T-helper 2 cell (primary cell): ENCODE measurements at places on chromosomes 13 and 19.

DNA sequence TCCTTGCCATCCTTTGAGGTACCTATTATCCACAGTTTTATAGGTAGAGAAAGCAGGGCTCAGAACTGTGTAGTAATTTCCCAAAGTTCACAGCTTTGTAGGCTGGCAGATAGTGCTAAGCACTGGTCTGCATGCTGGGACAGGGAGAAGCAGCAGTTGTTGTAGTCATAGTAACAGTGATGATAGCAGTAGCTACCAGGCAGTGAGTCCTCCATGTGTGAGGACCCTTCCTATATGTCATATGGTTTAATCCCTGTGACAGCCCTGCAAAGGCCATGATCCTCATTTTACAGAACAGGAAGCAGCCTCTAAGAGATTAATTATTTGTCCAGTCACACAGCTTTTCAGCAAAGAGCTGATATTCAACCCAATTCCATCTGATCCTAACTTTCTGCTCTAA, 21.0 kb downstream of the SERP2 start:
- no peak for DNase-seq

GRCh38 chr13:24032252-24032651, 128.3 kb upstream of the SPATA13 start:
- DNase-seq, result no peak

DNA sequence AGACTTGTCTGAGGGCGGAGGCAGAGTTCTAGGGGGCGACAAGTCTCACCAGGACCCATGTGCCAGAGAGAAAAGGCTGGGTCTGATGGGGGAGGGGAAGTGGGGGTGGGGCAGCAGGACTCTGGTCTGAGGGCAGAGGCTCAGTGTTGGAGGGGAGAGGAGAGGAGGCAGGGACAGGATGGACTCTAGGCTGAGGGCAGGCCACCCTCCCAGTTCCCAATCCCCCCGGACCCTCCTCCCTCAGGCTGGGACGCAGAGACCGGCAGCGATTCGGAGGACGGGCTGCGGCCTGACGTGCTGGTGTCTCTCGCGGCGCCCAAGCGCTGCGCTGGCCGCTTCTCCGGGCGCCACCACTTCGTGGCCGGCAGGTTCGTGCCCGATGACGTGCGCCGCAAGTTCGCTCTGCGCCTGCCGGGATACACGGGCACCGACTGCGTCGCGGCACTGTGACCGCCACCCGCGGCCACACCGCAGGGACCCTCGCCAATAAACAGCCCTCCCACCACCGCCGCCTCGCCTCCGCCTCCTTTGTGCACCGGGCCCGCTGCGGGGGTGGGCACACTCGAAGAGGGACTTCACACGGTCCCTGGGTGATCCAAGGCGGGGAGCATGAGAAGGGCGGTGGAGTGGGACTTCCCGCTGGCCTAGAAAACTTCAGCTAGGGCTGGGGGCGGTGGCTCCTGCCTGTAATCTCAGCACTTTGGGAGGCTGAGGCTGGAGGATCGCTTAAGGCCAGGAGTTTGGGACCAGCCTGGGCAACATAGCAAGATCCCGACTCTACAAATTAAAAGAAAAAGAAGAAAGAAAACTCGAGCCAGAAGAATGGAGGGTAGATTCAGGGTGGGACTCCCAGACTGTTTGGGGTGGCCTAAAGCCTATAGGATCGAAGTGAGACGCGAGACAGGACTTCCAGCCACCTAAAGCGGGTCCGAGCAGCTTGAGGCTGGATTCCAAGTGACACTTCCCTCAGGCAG, 703 bp upstream of the CILP2 start:
- DNase-seq, result no peak

DNA sequence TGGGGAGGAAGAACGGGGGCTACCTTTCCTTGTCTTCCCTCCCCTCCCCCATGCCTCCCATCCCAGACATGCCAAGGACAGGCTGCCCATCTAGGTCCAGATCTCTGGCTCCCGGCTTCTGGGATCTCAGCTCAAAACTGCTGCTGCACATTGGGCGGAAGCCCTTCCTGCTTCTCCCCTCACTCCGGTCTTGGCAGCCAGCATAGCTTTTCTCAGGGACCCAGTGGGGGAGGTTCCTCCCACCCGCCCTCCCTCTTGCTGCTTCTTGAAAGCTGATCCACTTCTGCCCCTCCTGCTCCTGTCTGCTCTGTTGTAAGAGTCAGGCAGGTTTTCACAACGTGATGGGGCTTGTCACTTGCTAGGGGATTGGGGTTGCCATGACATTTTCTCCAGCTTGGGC, 21.7 kb upstream of the RNF17 start:
- DNase-seq, result no peak

GRCh38 chr13:79271616-79272015, 134.4 kb downstream of the RBM26 start:
- DNase-seq, result no peak

DNA sequence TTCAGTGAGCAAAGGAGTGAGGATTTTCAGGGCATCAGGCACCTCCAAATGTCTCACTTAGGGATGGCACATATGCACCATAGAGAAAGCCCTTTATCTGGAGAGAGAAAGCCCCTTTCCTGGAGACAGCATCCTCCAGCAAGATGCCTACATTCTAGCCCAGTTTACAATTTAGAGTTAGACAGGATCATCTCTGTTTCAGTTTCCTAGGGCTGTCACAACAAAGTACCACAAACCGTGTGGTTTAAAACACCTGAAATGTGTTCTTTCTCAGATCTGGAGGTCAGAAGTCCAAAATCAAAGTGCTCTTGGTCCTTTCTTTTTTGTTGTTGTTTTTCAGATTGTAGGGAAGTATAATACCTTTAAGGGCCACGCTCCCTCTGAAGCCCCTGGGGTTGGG, 61.8 kb downstream of the MBNL2 start:
- no peak for DNase-seq

GRCh38 chr19:48469289-48469881, at the start of gene CYTH2:
CYTH2 (plus strand) TSS chr19:48469369; CDS start chr19:48469508, 139 bp downstream.
- peak; percentile 76 for DNase-seq

DNA sequence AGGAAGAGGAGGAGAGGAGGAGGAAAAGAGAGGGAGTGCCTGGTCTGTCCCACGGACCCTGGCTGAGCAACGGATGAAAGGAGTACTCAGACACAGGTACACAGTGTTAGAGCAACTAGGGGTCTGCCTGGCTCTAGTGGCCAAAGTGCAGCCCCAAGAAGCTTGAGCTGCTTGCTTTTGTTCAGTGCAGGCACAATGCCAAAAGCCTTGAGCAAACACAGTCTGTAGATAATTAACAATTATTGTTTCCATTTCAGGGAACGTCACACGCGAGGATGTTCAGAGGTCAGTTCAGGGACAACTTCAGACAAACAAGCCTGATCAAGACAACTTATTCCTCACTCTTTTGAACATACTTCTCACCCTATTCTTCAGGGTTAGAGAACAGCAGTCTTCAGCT, 32.2 kb upstream of the ZNF726 start:
- DNase-seq, result no peak

DNA sequence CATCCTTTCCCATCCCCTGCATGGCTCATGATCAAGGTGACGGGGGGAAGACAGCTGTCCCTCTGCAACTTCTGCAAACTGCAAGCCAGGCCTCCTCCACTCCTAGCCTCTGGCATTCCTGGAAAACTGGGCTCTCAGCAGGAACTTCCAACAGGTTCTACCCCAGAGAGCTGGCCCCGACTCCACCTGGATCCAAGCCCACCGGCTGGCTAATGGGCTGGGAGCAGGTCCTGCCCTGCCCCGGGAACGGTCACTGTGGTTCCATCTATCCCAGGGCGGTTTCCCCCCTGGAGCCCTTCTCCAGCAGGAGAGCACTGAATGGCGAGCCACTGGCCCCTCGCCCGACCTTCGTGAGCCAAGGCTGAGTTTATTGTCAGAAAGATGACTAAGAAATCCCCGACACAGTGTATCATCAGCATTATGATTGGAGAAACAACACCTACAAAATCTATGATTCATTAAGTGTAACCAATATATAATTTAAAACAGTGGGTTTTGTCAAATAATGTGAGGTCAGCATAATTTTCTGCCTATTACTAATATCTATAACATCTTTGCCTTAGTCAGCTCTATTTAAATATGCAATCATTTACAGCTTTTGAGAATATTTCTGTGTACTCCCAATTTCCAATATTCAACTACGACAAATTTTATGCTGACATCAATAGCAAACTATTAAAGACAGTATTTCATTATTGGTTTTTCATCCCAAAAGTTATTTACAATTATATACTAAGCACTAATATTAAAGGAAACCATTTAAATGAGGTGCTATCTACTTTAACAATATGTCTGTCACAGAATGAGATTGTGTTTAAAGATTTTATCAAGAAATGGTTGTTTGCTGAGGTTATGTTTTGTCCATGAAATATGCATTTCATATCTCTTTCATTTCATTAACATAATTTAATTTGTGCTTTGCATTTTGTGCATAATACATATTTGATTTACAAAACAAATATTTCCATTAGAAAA, 133.0 kb downstream of the URI1 start:
- DNase-seq, result no peak

GRCh38 chr13:99525967-99526366, 24.7 kb downstream of the TM9SF2 start:
- no peak for DNase-seq

- peak; percentile 71 for DNase-seq
These were observed 6.0 kb downstream of the AP1M2 start for GRCh38 chr19:10580979-10581631.

DNA sequence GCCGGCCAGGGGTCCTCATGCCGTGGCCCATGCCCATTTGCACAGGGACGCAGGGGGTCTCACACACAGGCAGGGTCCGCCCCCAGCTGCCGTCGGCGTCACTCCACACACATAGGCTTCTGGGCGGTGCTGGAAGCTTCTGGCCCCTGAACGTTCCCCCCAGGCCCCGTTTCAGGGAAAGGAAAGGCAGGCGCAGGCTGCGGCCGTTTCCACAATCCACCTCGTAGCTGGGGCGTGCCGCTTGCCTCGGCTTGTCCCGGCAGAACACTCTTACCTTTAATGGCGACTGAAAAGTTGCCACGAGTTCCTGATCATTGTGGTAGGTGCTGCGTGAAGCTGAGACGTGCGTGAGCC, 53.4 kb downstream of the MCF2L start:
- DNase-seq, result no peak

GRCh38 chr19:43811837-43812236, 9.6 kb upstream of the LYPD5 start:
- no peak for DNase-seq

DNA sequence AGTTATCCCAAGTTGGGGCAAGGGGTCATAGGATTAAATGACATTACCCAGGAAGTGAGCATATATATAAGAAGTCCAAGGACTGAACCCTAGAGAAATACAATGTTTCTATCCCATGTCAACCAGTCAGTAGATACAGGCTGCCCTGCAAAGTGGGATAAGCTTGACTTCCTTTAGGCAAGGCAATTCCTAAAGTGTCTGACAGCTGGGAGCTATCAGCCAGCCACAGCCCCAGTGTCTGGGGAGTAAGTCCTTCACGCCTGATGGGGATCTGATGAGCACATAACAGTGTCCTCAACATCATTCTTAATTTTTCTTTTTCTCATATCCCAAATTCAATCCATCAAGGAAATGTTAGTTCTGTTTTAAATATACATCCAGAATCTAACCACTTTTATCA, 54.1 kb downstream of the DNAJC15 start:
- DNase-seq, result no peak
